Activated CD4-positive, alpha-beta T cell treated with anti-CD3 and anti-CD28 coated beads, Interleukin-2, amount 50 U/mL, for 48 hours (primary cell): ENCODE measurements at places on chromosomes 4 and X.
A peak's percentile ranks its signal among the peaks of the same experiment; 100 is the strongest.

GRCh38 chr4:36349938-36350549, 68.6 kb downstream of the DTHD1 start:
- no peak for DNase-seq

GRCh38 chrX:111447298-111447697, 35.3 kb upstream of the DCX start:
- DNase-seq, result peak; percentile 4

GRCh38 chrX:103101299-103102042, 8.5 kb upstream of the NXF3 start:
- DNase-seq, result no peak

GRCh38 chrX:9943420-9943819, 23.7 kb upstream of the CLDN34 start:
- no peak for DNase-seq

GRCh38 chr4:119105605-119106004, 30.0 kb upstream of the MYOZ2 start:
- no peak for DNase-seq

DNA sequence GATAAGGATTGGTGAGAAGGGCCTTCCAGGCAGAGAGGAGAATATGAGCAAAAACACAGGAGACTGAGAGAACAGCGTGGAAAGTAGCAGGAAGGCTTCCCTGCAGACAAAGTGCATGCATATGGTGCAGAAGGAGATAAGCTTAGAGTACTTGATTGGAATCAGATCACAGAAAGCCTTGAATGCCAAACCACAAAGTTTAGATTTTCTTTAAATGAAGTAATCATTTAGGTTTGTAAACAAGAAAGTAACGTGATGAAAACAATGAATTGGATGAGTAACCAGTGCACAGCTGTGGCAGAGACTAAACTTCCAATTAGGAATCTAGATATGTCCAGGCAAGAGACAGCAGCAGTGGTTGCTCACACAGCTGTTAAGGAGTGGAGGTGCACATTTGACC, 83.8 kb upstream of the C1QTNF7 start:
- no peak for DNase-seq

GRCh38 chrX:133913009-133913408, 72.4 kb downstream of the GPC3 start:
- DNase-seq, result no peak

- no peak for DNase-seq
These were observed 21.6 kb downstream of the NYX start for GRCh38 chrX:41468647-41469323.

GRCh38 chr4:157265281-157265680, 44.8 kb downstream of the GRIA2 start:
- DNase-seq, result no peak

GRCh38 chr4:152689615-152690501, 10.1 kb upstream of the TMEM154 start:
- no peak for DNase-seq

GRCh38 chr4:130141651-130142050, 1045.7 kb downstream of the C4orf33 start:
- DNase-seq, result no peak

DNA sequence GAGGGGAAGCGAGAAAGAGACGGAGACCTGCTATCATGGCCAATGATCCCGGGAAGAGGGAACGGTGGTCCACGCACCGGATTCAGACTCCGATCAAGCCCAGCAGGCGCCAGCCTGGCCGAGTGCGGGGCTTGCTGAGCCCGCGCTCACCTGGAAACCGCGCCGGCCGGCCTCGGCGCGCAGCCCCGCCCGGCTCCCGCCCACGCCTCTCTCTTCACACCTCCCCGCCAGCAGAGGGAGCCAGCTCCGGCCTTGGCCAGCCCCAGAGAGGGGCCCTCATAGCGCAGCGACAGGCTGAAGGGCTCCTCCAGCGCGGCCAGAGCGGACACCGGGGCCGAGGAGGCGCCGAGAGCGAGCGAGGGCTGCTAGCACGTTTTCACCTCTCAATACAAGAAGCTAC, 36.8 kb upstream of the SPANXN2 start:
- no peak for DNase-seq

DNA sequence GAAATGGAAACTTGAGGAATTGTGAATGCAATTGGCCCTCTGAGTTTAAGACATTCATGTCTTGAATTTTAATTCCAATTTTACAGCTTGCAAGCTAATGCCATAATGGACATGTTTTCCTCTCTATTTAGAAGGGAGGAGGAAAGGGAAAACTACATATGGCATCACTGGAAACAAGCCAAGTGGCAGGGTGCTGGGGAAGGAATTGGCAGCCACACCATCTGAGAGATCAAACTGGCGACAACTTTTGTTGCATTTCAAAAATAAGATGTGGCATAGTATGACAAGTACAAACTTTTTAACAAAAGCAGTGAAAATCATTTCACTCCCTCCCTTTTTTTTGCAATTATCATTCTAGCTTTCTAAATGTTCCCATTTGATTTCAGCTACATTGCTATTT, 615.6 kb downstream of the CENPC start:
- no peak for DNase-seq

GRCh38 chr4:25861280-25861950, 1.4 kb downstream of the SEL1L3 start:
- no peak for DNase-seq

DNA sequence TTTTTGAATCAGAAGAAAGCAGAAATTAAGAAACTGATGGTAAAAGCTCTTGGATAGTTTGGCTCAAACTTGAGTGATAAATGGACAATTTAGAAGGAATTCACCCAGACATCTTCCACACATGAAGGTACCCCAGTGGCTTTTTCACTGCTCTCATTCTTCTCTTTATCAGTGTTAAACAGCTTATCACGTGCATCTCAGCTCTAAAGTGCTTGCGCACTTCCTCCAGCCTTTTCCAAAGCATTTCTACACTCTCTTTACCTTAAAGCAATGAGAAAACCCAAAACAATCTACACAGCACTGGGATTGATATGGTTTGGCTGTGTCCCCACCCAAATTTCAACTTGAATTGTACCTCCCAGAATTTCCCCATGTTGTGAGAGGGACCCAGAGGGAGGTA, 509.1 kb upstream of the FAT1 start:
- DNase-seq, result no peak

DNA sequence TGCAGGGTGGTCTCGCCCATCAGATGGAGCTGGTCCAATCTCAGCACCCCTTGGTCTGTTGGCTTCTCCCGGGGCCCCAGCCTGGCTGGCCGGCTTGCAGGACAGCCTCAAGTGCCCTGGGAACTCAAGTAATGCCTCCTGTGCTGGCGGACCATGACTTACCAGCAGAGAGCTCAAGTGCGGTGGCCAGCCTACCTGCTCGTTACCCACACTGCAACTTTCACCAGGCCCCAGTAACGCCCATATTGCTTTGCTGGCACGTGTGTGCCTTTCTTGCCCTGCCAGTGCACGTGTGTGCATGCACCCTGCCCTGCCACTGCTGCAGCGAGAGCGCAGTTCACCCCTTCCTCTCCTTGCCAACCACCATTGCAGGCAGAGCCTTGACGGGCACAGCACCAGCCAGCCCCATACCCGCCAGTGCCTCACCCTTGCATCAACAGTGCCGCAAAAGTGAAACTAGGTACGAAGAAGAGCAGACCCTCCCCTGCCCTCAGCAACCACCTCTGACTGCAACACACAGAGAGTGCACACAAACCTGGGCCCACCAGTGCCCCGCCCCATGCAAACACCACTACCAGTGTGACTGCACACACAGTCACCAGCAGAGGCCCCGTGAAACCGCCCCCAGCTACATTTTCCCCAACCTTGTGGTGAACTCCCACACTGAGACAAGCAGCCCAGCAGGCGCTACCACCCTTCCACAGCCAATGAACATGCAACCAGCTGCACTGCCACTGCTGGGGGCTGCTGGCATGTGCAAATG, 88.9 kb upstream of the POU3F4 start:
- no peak for DNase-seq

GRCh38 chr4:8345053-8345945, 75.7 kb downstream of the HTRA3 start:
- DNase-seq, result no peak

DNA sequence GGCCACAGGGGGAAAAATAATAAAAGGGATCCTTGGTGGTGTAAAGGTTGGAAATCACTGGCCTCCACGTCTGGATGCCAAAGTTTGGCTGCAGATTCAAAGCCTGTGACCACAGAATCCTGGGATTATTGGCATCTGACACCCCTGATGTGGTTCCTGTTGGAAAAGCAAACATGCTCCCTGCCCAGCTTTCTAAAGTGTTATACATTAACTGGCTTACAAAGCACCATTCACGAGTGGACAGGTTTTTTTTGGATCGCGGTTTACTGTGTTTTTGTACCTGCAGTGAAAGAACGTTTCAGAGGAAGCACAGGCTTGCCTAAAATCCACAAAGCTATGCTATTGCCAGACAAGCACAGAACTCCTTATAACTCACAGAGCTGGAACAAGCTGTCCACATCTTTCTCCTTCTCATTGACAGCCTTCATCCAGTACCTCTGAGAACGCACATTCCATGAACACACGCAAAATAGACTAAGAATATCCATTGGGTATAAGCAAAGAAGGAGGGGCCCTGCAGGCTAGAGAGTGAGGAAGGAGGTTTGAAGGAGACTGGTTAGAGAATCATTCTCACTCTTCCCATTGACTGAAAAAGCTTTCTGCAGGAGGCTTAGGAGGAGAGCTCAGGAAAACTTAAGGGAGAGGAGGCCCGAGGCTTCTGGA, 14.5 kb upstream of the CAPN6 start:
- DNase-seq, result no peak

GRCh38 chr4:158859661-158860060, 90.8 kb downstream of the FNIP2 start:
- no peak for DNase-seq

- DNase-seq, result no peak
These were observed 301.6 kb downstream of the ARHGAP24 start for GRCh38 chr4:85776579-85776978.

DNA sequence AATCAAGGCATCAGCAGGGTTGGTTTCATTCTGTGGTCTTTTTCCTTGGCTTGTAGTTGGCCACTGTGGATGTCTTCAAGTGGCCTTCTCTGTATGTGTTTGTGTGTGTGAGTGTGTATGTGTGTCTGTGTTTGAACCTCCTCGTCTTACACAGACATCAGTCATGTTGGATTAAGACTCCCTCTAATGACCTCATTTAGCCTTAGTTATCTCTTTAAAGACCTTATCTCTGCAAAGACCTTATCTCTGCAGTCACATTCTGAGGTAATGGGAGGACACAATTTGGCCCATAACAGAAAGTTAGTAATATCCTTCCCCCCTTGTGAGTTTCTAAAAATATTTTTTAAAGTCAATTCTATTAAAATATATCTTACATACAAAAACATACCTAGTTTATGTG, 126.7 kb downstream of the EMCN start:
- no peak for DNase-seq

GRCh38 chrX:40006106-40007017, 91.4 kb downstream of the BCOR start:
- DNase-seq, result peak; percentile 51

GRCh38 chr4:129420637-129421036, 324.7 kb downstream of the C4orf33 start:
- DNase-seq, result no peak

DNA sequence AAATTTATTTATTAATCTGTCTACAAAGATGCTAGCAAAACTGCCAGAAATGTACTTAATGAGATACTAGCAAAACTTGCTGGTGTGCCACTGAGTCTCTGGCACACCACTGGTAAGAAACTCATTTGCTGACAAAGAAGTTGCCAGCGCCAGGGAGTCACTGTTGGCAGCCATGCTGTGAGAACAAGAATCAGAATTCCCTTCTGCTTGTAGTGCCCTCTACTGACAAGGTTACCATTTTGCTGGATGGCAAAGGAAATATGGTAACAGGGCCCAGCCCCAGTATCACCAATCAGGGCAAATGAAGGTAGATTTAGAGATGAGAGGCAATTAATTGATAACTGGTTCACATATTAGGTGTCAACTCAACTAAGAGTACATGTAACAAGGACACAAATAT, 750.1 kb upstream of the ADGRL3 start:
- no peak for DNase-seq

DNA sequence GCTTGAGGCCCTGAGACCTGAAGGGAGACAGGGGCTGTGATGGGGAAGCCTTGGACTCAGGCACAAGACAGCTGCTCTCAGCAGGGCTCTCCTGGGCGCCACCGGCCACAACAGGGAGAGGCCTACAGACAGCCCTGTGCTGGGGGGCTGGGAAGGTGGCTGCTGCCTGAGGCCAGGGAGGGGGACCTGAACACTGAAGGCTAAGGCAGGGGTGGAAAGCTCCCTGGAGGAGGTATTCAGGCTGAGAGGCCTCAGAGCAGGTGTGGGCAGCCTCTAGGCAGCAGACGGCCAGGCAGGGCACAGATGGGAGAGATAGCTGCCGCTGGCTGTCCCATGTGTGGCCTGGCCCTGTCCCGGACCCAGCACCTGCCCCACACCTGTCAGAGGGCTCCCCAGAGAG, 33.0 kb downstream of the TACC3 start:
- DNase-seq, result no peak

DNA sequence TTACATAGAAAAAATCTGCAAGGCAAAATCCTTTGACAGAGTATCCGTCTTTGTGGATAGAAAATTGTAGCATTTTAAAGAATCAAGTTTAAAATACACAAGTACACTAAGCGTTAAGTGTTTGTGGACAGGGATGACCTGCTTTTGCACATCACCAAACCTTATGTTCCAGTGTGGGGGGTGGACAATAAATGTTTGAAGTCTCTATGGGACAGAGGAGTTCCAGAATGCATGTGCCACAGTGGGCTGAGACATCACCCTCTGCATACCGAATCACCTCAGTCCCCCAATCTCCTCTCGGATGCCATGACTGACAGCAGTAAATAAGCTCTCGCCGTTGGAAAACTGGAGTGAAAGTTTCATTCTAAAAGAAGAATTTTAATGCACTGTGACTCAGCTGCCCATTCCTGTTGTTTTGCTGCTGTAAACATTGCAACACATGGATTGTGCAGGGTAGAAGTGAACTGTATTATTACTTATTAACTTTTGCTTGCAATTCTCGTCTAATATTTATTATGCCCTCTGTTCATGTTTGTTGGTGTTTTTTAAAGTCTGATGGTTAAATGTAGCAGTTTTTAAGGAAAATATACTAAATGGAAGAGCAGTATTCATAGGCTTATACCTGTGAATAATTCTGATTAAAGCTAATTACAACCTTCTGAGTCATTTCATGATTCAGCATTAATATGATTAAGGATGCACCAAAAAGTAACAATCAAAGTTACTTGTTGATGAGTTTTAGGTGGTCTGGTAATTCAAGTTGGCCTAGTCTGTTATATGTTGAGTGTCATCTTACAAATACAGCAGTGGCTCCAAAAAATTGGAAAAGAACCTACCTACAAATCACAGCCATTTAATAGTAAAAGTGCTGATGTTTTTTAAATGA, 24.0 kb downstream of the CDKN2AIP start:
- no peak for DNase-seq

- DNase-seq, result peak; percentile 46
These were observed 168.1 kb downstream of the GLRA2 start for GRCh38 chrX:14697451-14697850.

GRCh38 chr4:62513306-62513705, 1313.2 kb downstream of the ADGRL3 start:
- no peak for DNase-seq
